ENCODE measurements at places on chromosomes 7 and 10.

DNA sequence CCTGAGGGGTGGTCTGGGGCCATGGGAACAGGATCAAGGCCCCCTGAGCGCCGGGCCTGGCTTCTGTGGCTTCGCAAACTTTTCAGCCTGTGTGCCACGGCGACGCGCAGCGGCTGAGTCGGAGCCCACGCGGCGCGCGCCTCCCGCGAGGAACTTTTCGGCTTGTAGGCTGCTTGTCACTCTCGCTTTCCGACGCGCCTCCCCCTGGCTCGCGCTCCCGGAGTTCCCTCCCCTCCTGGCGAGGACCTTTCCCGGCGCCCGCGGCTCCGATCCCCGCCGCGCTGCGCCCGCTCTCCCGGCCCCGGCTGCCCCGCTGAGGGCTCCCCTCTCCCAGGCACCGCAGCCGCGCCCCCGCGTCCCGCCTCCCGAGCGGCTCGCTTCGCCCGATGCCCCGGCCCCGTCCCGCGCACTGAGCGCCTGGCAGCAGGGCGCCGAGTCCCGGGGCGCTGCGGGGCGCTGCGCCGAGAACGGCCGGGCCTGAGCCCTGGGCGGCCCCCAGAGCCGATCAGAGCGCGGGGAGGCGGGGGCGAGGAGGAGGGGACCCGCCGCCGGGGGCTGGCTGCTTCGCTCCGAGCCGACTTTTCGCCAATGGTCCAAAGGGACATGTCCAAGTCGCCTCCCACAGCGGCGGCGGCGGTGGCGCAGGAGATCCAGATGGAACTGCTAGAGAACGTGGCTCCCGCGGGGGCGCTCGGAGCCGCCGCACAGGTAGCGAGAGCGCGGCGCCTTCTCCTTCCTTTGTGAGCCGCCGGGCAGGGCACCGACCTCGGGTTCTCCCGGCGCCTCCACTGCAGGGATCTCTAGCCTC lies at the start of gene CACNB2:
CACNB2 (plus strand) TSS at position 276 of the 808 bp plus-strand sequence.
- no peak for DNase-seq

GRCh38 chr10:61359452-61359851 lies 93.7 kb downstream of the TMEM26 start:
- no peak for DNase-seq

DNA sequence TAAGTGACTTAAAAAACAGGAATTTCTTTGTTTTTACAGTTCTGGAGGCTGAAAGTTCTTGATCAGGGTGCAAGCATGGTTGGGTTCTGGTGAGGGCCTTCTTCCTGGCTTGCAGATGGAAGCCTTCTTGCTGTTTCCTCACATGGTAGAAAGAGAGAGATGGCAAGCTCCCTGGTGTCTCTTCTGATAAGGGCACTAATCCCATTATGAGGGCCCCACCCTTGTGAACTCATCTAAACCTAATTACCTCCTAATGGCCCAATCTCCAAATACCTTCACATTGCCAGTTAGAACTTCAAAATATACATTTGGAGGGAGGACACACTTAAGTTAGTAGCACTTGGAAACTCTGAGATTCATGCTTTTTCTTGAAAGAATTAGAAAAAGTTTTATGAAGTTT lies 314.4 kb upstream of the AOAH start:
- DNase-seq = no peak

DNA sequence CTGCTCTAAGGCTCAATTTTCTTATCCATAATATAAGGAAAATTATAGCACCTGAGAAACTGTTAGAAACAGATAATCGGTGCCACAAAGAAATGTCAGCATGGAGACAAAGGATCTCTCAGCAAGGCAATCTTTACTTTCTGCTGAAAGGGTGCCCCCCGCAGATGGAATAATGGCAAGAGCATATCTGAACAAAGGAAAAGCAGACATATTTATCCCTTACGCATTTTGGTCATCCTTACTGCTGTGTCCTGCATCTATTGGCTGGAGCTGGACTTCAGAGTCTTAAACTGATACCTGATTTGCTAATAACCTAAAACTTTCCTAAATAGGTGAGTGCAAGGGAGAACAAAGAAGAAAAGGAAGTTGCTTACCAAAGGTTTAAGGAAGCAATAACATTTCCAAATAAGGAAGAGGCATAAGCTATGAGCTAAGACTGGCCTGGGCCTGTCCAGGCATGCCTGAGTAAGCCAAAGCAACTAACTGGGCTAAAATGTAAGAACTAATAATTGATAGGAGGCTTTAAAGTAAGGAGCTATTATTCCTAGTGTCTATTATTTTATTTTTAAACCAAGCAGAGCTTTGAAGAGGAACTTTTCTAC lies 39.6 kb upstream of the ELMO1 start:
- DNase-seq = no peak

DNA sequence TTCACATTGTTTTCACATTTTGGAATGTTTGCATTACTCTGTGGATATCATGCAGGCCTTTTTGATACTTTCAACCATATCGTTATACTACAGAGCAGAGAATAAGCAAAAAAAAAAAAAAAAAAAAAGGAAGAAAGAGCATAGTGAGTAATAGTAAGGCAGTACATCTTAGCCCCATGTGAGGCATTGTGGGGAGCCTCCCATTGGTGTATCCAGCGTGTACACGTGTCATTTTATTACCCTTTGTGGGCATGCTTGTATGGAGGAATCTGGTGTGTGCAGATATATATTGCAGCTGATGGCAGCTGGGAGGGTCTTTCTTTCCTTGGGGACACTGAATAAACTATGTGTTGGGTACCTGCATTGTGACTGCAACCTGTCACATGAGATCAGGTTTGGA lies 19.6 kb downstream of the R3HCC1L start:
- DNase-seq = no peak

GRCh38 chr7:7805511-7806153 lies 87.2 kb upstream of the RPA3 start:
- DNase-seq = no peak

DNA sequence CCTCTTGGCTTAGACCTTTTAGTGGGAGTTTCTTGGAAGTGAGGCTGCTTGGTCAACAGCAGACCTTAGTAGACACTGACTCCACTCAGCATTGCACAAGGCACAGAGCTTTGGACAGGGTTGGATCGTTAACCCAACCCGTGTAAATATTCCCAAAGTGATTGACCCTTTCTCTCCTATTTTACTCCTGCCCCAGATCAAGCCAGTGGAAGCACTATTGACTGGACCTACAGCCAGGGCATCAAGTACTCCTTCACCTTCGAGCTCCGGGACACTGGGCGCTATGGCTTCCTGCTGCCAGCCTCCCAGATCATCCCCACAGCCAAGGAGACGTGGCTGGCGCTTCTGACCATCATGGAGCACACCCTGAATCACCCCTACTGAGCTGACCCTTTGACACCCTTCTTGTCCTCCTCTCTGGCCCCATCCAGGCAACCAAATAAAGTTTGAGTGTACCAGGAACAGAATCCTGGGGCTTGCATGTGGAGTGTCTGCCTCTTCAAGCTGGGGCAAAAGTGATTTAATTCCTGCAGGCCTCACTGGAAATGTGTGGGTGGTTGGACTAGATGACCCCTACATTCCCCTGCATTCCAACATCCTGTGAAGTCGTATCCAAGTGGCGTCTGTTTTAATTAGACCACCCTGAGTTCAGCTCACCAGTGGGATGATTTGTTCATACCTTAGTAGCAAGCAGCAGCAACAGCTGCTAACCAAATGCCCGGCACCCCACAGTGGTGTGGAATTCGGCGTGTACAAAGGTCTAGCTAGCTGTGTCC lies 7.5 kb downstream of the CPA1 start:
- DNase-seq = no peak

DNA sequence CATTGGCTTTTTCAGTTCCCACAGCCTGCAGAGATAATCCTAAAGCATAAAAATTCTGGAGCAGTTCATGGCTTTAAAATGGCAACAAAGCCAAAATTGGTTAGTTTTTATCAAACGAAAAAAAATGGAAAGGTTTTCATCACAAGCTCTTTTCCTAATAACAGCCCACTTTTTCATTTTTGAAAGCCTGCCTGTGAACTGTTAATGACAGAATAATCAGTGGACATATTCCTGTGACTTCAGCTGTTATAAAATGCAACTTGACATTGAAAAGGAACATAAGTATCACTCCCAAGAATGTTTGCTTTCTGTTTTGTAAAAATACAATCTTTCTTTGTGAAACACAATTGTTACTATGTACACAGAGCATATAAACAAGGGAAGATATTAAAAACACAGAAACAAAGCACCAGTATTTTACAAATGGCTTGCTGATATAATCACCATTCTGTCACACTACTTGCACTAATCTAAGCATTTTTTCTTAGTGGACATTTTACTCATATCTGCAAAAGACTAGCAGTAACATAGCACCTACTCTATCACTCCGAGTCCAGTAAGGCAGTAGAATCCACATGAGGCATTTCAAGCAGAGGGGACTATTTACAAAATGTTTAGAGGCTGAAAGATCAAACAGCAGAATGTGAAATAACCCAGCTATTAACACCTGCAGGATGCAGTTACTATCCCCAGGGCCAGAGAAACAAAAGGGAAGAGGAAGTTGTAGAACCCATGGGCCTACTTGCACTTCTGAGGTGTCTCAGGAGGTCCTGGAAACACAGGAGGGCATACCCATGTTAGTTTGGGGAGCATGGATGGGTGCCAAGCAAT lies 26.4 kb downstream of the MACC1 start:
- DNase-seq = no peak

- no peak for DNase-seq
Measured at GRCh38 chr7:73987298-73987697, 40.7 kb upstream of the ELN start.

- no peak for DNase-seq
Measured at GRCh38 chr10:50529660-50530059, 94.1 kb downstream of the SGMS1 start.

DNA sequence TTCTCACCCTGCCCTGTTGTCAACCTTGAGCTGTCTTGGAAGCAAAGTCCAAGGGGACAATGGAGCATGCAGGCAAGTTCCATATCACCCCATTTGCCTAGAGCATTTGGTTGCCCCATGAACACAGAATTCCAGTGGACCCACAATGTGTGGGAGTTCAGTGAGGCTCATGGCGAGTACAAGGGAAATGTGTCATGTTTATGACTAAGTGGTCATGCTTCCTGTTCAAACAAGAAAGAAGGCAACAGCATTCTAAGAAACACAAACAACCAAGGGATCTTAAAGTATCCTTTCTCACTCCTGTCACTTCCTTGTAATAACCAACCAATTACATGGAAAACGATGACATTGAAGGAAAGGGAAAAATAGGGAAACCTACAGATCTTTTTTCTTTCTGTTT lies 513.0 kb downstream of the INHBA start:
- DNase-seq = no peak

DNA sequence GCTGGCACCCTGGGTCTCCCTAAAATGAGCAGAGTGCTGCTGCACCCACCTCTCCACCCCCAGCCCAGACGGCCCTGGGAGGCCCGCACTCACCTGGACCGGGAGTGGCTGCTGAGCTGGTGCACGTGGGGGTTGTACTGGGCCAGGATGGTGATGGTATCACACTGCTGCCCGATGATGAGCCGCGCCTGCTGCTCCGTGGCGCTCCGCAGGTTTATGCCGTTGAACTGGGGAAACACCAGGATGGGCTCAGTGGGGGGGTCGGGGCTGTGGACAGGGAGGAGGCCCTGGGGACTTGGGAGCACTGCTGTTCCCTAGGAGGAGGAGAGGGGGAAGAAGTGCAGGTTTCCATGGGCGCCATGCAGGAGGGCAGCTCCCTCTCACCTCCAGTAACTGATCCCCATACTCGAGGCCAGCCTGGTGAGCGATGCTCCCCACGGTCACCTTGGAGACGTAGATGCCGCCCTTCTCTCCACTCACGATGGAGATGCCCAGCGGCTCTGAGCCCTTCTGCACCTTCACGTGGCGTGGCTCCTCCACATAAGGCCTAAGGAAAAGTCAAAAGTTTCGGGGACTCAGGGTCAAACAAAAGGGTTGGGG lies 114.6 kb downstream of the DLG5 start:
- DNase-seq = no peak

GRCh38 chr7:7972128-7972527 lies 3.5 kb downstream of the GLCCI1 start:
- DNase-seq = peak; percentile 7

DNA sequence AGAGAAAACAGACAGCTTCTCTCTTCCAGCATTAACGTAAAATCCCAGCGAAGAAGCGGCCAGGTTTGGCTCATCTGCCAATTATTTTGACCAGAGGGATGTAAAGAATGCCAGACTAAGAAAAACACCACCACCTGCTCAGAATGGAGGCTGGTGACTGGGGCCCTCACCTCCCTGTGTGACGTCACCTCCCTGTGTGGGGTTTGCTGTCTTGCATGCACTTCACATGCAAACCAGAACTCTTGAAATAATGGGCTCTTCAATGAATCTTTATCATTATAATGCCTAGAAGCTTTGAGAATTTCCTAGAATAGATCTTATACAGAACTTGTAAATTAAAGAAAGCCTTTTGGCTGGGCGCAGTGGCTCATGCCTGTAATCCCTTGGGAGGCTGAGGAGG lies 101.8 kb upstream of the WAC start:
- DNase-seq = no peak

- no peak for DNase-seq
Measured at GRCh38 chr10:97898429-97898828, 48.8 kb downstream of the GOLGA7B start.

- no peak for DNase-seq
Measured at GRCh38 chr7:77413128-77413527, 3.0 kb downstream of the GSAP start.

- no peak for DNase-seq
Measured at GRCh38 chr7:8357536-8357935, 75.9 kb upstream of the NXPH1 start.

DNA sequence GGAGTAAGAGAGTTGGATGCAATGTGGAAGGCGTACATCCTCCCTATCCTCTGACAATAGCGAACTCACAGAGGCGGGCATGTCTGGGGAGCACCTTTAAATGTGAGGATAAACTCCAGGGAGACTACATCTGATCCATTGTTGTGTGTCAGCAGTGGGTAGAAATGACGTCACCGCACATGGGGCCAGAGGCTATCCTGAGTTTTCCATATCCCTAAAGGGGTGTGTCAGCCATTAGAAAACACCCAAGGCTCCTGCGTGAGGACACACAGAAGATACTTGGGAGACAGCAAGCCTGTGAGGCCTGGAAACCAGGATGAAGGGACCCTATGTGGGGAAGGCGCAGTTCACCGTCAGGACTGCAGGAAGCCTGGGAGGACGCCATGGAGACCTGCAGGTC lies 17.2 kb upstream of the CDHR3 start:
- no peak for DNase-seq

DNA sequence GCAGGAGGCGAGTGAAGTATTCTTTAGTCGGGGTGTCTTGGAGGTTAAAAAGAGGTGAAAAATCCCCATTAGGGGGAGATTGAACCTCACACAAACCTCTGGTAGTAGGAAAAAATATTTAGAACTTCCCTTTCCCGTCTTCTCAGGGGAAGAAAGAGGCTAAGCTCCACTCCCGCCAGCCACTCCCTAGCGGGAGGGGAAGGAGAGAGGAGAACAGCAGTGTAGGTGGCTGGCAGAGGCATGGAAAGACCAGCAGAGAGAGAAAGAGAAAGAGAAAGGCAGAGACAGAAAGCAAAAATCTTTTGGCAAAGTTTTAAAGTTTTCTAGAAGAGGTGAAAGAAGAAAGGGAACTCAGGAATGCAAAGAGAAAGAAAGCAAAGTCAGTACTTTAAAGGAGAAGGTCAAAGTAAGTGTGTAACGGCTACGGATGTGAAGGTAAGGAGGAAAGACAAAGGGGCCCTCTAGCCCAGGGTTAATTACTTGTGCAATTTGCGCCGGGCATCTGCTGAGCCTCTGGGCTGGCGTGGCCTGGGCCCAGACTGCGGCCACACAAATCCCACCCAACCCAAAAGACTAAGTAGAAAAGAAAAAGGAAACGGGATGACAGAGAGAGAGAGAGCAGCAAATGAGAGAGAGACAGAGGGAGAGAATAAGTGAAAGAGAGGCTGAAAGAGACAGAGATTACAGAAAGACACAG lies 72.3 kb upstream of the ZNF746 start:
- no peak for DNase-seq

GRCh38 chr7:36044101-36044892 lies 108.8 kb upstream of the EEPD1 start:
- DNase-seq = no peak
